Vein endothelial cell (primary cell): ENCODE measurements at places on chromosomes 11 and 22. TPM values are rescaled to one million over a fixed set of nuclear protein-coding genes. Genes with fewer than 3 reads are reported as not detected.

Gene TIMP3
- total RNA-seq, result 20.5 and 20.6 TPM in 2 replicates

Gene RASL10A
- total RNA-seq, result 0.96 and 1.3 TPM in 2 replicates

Gene GRAP2
- not detected in 2 replicates for total RNA-seq

Gene KRTAP5-7
- not detected in 2 replicates for total RNA-seq

Gene TMEM191B
- 0.19 TPM in 1 of 2 replicates, not detected in the other for total RNA-seq

Gene TMEM45B
- total RNA-seq, result 0.10 and 0.33 TPM in 2 replicates

Gene ADAMTS8
- not detected in 2 replicates for total RNA-seq

Gene HBD
- not detected in 2 replicates for total RNA-seq

Gene SLC22A8
- total RNA-seq, result not detected in 2 replicates

Gene OR52W1
- total RNA-seq, result not detected in 2 replicates

Gene CLTCL1
- total RNA-seq, result 3.9 and 4.2 TPM in 2 replicates

Gene MMP27
- total RNA-seq, result not detected in 2 replicates

Gene SCGB1A1
- not detected in 2 replicates for total RNA-seq

Gene OR51I1
- not detected in 2 replicates for total RNA-seq

Gene OOSP2
- not detected in 2 replicates for total RNA-seq

Gene UNC93B1
- 15.8 and 24.5 TPM in 2 replicates for total RNA-seq

Gene KIF18A
- total RNA-seq, result 8.5 and 12.8 TPM in 2 replicates

Gene SPATA19
- not detected in 2 replicates for total RNA-seq
